SW 1271 (cell line): ENCODE measurements at places on chromosomes 3 and 15.

DNA sequence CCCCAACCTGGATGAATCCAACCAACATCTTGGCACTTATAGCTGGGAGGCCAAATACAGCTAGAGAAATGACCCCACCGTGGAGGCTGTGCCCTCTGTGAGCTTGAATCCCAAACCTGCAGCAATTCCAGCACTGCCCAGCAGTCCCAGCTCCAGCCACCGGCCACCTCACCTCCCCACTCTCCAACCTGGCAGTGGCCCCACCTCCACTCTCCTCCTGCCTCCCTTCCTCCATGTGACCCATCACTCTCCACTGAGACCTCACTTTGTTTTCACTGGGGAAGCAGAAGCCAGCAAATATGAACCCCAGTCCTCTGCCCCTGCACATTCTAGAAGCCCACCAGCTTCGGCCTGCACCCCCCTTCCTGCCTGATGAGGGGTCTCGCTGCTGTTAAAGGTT, 79.7 kb upstream of the LINGO1 start:
- DNase-seq, result no peak

DNA sequence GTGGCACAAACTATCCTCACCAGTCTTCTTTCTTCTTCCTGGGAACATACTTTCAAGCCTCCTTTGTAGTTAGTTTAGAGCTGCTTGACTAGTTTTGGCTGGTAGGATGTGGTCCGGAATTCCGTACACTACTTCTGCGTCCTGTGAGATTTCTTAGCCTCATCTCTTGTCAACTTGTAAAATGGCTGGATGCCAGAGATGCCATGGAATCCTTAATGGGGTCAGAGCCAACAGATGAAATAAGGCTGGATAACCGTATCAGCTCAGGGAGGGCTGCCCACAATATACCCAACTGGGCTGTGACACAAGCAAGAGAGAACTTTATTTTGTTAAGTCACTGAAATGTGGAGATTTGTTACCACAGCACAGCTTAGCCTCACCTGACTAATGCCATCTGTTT, 466.9 kb upstream of the MDFIC2 start:
- DNase-seq, result no peak

DNA sequence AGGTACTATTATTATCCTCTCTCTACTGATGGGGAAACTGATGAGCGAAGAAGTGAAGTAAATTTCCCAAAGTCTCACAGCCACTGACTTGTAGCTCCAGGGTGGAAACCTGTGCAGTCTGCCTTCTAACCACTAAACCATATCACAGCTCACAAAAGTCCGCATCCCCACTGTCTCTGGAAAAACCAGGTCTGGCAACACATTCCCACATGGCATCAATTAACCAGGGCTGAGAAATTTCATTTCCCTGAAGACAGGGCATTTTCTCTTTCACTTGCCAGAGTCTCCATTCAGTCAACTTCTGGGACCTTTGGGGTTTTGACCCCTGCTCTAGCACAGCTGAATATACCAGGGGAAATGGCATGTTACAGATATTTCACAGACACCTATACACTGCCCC, 26.5 kb downstream of the FBXO40 start:
- DNase-seq, result no peak

GRCh38 chr3:126541628-126542339, 16.9 kb downstream of the C3orf22 start:
- no peak for DNase-seq

GRCh38 chr3:39519103-39519502, 51.6 kb downstream of the MOBP start:
- no peak for DNase-seq

- no peak for DNase-seq
Observed at GRCh38 chr3:83873550-83873949, 1085.2 kb upstream of the CADM2 start.

DNA sequence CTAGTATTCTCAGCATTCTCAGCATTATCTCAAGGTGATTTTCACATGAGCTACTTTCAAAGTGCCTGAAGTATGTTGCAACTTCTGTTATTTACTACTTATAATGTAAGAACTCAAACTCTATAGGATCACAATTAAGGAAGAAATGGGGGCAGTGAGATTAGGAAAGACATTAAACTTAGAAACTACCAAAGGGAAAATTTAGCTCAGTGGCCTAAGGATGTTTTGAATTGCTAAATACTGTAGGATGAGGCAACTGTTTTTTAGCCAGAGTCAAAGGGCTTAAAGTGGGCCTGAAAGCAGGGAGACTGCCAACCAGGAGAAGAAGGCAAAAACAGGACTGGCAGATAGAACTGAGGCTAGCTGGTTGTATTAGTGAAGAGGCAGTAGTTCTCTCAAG, 55.5 kb upstream of the MBNL1 start:
- DNase-seq, result no peak

DNA sequence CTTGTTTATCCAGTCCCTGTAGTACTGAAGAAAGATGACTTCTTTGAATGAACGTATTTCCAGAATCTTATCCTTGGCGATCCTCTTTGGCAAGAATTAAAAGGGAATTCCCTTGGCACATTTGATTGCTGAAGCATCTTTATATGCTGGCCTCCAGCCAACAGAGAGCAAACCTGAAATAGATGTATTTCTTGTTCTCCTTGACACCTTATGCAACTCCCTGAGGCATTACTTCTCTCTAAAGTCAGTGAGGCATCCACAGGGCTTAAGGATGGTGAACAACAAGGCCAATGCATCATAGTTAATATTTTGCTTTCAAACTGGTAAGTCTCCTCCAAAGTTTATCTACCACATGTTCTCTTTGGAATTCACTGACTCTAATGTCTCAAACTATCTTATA, 450.9 kb upstream of the THRB start:
- no peak for DNase-seq

GRCh38 chr3:194994551-194994981, 276.4 kb downstream of the XXYLT1 start:
- DNase-seq, result no peak

DNA sequence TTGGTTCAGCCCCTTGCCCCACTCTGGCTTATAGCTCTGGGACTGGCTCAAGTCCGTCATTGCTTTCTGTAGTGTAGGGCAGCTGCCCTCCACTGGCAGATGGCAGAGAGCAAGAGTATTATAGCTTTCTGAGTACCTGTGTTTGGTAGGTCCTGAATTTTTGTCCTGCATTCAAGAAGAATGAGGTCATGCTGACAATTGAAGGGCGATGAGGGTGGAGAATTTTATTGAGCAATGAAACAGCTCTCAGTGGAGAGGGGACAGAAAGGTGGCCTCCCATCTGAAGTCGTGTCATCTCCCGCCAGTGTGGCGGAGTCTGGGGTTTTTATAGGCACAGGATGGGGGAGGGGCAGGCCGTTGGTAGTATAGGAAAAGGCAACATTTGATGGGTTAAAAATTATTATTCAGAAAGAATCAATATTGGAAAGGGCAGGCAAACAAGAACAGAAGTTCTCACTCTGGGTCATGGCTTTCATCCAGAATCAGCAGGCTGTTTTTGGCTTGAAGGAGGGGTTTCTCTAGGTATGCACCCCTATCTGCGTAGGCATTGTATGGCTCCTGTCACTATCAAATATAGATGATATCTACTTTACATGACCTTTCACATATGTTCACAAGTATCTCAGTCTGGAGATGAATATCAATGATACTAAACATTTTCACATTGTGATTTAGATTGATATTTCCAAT, 1239.7 kb upstream of the ALCAM start:
- DNase-seq, result no peak

GRCh38 chr3:99128725-99129505, 227.4 kb upstream of the DCBLD2 start:
- peak; percentile 74 for DNase-seq

- DNase-seq, result no peak
Observed at GRCh38 chr3:62446337-62446940, 73.1 kb upstream of the FEZF2 start.
